ENCODE measurements at places on chromosomes 16 and 17.

- DNase-seq, result no peak
Observed at GRCh38 chr17:73785958-73786743, 141.9 kb upstream of the SDK2 start.

GRCh38 chr17:54259476-54259875, 436.7 kb downstream of the KIF2B start:
- DNase-seq, result no peak

DNA sequence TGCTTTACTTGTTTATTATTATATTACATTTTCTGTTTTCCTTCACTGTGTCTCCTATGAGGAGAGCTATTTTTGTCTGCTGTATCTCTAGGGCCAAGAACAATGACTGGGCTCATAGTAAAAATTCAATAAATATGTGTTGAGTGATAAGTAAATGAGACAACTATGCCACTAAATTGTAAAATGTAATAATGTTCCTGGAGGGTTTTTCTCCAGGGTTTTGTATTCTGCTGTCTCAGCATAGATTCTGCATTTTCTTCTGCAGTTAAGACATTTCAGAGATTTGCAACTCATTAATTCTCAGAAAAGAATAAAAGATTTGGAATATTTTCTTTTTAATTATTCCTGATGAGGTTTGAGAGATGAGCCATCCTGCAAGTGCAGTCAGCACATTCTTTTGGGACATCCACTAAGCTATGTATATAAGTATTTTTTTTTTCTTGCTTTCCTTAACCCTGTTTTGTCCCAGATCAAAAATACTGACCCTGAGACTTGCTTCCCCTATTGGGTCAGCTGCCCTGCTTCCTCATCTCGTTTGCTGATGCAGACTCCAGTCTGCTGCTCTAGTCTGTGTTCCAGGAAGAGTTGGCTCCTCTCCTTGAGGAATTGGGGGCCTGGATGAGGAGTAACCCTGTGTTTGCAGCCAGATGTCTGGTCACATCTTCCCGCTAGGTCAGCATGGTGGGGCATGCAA, 122.9 kb downstream of the ABCA8 start:
- DNase-seq, result no peak

DNA sequence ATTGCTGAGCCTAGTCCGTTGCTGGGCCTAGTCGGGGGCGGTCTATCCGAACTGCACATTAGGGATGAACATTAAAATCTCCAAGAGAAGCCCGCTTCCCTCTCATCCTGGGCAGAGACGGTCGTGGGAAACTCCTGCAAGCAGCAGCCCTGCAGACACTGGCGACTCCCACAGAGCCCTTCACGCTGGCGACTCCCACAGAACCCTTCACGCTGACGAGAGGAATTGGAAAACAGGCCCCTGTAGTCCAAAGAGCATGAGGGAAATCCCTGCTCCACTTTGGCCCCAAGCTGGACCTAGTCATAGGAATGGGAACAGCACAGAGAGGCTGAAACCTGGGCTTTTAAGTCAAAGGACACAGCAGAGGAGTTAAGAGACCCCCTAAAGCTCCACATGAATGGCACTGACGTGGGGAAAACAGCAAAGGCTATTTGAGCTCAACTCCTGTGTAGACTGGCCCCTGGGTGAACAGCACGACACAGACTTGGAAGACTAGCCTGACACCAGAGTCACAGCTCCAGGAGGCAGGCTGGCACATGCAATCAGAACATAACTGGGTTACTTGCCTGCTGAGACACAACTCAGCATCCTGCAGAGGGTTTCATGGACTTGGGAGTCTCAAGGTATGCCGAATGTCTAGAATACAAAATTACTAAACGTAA, 42.2 kb downstream of the WDR45B start:
- no peak for DNase-seq

GRCh38 chr17:44113868-44114840, 9.3 kb downstream of the HDAC5 start:
- no peak for DNase-seq

DNA sequence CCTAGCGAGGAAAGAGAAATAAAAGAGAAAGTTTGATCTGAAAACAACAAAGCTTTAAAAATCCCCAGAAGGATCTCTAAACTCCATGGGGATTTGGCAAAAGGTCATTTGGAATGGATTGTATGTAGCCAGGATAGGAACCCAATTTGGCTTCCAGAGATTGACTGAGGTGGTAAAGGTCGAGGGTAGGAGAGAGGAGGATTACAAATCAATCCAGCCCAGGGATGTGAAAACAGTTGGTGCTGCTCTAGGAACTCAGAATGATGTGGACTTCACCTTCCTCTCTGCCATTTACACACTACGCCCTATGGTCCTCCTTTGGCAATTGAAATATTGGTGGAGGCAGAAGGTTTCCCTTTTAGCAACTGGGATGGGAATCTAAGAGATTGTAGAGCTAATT, 18.8 kb upstream of the SMIM36 start:
- DNase-seq, result no peak

GRCh38 chr17:4366327-4367063, at the start of gene UBE2G1:
Gene UBE2G1 (minus strand): TSS chr17:4366675. CDS start chr17:4366316, 359 bp downstream.
- DNase-seq, result peak; percentile 93

DNA sequence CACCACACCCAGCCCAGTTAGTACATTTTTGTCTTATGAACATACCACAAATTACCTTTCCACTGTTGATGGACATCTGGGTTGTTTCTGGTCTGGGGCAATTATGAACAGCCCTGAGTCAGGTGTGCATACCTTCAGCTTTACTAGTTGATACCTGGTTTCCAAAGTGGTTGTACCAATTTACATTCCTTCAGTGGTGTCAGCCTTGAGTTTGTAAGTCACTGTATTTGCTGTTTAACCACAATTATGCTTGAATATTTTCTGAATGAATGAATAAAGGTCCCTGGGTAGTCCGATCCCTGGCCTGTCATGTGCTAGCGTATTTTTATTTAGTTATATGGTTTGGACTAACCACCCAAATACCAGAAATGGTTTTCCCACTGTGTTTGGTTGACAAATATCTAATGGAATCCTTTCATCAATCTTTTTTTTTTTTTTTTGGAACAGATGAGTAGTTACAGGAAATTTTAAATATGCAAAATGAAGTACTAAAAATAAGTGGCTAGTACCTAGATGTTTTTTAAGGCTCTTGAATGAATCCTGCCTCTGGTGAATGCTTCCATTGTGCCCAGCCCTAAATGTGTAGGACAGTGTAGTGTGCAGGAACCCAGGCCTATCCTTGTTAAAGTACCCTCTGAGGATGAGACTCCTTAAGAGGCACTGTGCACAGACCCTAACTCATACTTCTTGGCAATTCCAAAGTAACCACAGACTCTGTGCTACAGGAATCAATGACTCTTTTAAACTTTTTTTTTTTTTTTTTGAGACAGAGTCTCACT, 3.7 kb downstream of the DUSP14 start:
- peak; percentile 95 for DNase-seq

GRCh38 chr16:81142864-81143263, 46.7 kb upstream of the GCSH start:
- DNase-seq, result no peak

DNA sequence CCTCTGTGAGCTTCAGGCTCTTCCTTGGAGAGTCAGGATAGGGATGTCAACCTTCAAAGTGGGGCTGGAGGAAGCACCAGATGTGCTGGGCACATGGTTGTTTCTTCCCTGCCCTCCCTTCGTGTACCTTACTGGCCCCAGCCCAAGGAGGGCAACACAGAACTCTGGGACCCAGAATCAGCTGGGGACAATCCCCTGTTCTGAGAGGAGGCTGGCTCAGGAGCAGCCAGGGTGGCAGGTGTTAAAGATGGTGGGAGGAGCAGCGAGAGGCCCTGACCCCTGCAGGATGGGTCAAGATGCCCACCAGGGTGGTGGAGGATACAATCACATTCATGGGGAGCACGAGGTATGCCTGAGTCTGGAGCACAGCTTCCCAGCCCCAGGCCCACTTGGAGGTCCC, 300.4 kb downstream of the ABCC12 start:
- DNase-seq, result no peak

- DNase-seq, result no peak
Observed at GRCh38 chr17:74298778-74299177, 24.7 kb downstream of the DNAI2 start.

DNA sequence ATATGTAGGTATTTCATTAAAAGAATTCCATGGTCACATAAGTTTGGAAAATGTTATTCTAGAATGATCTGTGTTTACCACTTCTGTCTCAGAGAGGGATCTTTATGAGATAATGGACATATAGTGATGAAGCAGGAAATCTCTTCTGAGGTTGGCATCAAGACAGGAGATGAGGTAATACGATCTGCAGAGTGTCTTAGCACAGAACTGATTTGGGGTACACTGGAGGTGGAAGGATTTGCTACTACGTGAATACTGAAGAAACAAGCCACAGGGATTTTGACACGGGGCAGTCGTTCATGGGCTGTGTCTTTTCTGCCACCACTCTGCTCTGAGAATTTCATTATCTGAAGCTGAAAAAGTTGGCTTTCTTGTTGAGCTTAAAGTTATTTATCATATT, 5.5 kb downstream of the CBFB start:
- DNase-seq, result no peak

GRCh38 chr17:41446806-41447205, 6.0 kb upstream of the KRT38 start:
- peak; percentile 26 for DNase-seq

- no peak for DNase-seq
Observed at GRCh38 chr17:30545024-30545423, 67.8 kb downstream of the GOSR1 start.

DNA sequence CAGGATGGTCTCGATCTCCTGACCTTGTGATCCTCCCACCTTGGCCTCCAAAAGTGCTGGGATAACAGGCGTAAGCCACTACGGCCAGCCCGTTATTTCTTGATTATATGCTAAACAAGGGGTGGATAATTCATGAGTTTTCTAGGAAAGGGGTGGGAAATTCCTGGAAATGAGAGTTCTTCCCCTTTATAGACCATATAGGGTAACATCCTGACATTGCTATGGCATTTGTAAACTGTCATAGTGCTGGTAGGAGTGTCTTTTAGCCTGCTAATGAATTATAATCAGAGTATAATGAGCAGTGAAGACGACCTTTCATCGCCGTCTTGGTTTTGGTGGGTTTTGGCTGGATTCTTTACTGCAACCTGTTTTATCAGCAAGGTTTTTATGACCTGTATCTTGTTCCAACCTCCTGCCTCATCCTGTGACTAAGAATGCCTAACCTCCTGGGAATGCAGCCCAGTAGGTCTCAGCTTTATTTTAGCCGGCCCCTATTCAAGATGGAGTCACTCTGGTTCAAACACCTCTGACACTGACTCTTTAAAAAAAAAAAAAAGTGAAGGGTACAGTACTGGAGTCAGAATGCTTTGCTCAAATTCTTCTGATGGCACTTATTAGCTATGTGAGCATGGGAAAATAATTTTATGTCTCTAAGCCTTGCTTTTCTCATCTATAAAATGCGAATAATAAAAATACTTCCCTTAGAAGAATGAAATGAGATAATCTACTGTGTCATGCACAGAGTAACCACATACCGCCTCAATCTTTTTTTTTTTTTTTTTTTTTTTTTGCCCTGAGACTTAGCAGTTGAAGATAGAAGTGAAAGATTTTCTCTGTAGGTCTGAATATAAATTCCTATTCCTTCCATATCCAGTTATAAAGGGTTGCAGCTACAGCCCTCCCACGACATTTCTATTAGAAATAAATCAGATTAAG, 5.1 kb upstream of the CALCOCO2 start:
- DNase-seq, result no peak

GRCh38 chr16:50762241-50762640, 20.4 kb downstream of the CYLD start:
- no peak for DNase-seq

DNA sequence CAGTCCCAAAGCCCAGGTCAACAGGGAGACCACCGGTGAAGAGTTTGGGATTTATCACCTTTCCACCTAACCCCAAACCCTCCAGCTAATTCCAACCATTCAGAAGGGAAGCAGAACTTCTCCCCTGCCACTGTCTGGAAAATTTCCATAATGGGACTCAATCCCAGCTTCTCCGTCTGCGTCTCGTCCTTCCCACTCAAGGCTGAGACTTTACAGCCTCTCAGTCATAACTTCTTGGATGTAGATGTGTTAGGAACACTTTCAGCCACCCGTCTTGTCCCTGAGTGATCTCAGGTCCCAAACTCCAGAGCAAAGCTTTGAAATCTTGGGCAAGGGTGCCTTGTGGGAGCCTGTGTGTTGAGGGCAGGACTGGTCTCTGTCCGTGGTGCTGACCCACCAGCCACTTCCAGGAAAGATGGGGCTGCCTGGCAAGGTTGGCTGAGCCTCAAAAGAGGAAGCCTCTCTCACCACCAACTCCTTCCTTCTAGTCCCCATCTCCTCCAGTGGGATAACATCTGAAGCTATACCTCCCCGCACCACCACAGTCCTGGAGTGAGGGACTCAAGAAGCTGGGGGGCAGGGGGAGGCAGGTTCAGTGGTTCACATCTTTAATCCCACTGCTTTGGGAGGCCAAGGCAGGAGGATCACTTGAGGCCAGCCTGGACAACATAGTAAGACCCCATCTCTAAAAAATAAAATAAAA, 9.3 kb downstream of the GAS2L2 start:
- no peak for DNase-seq

GRCh38 chr16:89764711-89765201, 43.4 kb downstream of the ZNF276 start:
- DNase-seq, result no peak

- no peak for DNase-seq
Observed at GRCh38 chr17:47731396-47731795, 1.6 kb upstream of the TBX21 start.

GRCh38 chr17:61593426-61593825, 2.4 kb upstream of the NACA2 start:
- DNase-seq, result no peak

DNA sequence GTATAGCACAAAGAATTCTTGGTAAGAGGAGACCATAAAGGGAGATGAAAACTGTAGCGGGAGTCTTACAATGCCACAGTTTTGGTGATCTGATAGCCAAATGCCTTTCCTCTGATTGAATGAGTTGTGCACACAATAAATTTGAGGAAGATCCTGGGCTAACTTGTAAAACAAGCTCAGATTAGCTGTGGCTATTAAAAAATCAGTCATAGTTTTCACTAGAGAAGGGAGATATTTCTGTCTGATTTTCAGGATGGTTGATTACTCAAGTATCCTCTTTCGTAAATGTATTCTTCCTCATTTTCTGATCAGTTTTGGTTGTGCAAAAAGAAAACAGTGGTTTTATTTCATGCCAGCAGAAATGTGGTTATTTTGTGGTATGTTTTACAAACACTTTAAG, 9.1 kb upstream of the METTL9 start:
- DNase-seq, result no peak

DNA sequence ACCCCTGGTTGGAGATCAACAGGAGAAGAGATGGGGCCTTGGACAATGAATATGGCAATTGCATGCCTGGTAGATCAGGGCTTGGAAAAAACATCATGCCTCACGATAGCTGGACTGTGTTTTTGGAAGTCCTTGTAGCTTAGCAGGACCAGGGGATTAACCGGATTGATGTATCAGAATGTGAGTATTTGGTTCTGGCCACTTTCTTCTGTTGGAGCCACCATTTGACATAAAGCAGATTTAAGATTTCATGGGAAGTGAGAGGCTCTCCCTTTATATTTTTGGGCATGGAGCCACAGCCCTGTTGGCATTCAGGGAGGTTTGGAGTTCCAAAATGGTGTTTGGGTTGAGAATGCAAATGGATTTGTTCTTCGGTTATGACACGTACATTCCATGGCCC, 424.7 kb upstream of the MAF start:
- DNase-seq, result no peak

Data from fibroblast of skin of left quadriceps (primary cell).